GM12878 (cell line): ENCODE measurements at places on chromosomes 3 and 15.

GRCh38 chr15:77042955-77043920 lies 27.7 kb downstream of the TSPAN3 start:
- no peak for DNase-seq

- DNase-seq = no peak
Measured at GRCh38 chr3:148924562-148924961, 59.5 kb downstream of the CPA3 start.

- no peak for DNase-seq
Measured at GRCh38 chr15:71304681-71305080, 189.4 kb downstream of the THSD4 start.

DNA sequence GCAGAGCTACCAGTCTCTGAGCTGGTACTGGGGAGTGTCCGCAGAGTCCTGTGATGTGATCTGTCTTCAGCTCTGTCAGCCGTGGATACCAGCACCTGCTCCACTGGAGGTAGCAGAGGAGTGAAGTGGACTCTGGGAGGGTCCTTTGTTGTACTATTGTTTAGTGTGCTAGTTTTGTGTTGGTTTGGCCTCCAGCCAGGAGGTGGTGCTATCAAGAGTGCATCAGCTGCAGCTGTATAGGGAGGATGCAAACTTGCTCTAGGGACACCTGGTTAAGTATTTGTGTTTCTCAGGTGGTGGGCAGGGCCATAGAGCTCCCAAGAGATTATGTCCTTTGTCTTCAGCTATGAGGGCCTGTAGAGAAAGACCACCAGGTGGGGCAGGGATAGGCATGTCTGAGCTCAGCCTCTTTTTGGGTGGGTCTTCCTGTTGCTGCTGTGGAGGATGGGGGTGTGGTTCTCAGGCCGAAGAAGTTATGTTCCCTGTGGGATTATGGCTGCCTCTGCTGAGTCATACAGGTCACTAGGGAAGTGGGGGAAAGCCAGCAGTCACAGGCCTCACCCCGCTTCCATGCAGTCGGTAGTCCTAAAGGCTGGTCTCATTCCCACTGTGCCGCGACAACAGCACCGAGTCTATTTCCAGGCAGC lies 443.2 kb upstream of the TBL1XR1 start:
- no peak for DNase-seq

- no peak for DNase-seq
Measured at GRCh38 chr3:184565421-184566211, 4.0 kb downstream of the EPHB3 start.
